ENCODE measurements at places on chromosomes 7 and 10. TPM values are rescaled to one million over a fixed set of nuclear protein-coding genes. Genes with fewer than 3 reads are reported as not detected.
A peak's percentile ranks its signal among the peaks of the same experiment; 100 is the strongest.

GRCh38 chr10:71840177-71840957, 10.7 kb downstream of the PSAP start:
- peak; percentile 89 for DNase-seq

DNA sequence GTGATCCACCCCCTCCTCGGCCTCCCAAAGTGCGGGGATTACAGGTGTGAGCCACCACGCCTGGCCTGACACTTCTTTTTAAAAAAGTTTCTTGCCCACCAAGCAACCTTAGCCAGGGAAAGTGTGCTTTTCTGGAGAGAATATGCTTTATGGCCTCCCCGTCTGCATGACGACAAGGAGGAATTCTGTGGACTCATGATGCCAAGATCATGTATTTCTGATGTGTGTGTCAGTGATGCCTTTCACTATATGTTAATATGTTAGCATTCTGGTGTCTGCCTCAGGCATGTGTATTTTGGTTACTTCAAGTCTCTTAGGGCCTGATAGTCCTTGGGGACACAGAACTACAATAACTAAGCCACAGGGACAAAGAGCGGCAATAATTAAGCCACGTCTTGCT, 2.1 kb downstream of the PDSS1 start:
- DNase-seq: no peak

The PRPF18 gene
- total RNA-seq: 21.0 TPM

The LEP gene
- 0.45 TPM for total RNA-seq

DNA sequence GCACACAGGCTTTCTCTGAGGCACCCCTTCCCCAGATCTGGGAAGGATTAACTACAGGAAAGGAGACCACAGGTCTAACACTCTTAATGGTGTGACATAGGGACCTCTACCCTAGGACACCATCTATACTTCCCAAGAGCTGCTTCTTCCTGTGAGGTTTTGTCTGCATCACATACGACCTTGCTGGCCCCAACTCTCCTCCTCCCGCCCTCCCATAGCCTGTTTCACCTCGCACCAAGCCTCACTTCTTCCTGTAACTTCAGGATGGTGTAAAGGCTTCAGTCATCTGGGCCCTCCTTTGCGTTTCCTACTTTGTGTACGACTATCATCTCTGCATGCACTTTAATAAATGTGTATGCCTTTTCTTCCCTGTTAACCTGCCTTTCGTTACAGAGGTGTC, 274.3 kb downstream of the KLF6 start:
- DNase-seq: no peak

The DYNC1I1 gene
- 13.3 TPM for total RNA-seq

- DNase-seq: no peak
Measured at GRCh38 chr7:137007001-137007694, 138.7 kb downstream of the CHRM2 start.

Measured in aorta (tissue), 5 donors.